ENCODE measurements at places on chromosomes 7 and 10.

GRCh38 chr7:143954135-143954534, 509 bp upstream of the OR2F1 start:
- no peaks in the 10 kb centered on the region for H3K4me1 ChIP-seq
- no peaks in the 10 kb centered on the region for H3K27me3 ChIP-seq
- no peaks in the 10 kb centered on the region for H3K36me3 ChIP-seq

DNA sequence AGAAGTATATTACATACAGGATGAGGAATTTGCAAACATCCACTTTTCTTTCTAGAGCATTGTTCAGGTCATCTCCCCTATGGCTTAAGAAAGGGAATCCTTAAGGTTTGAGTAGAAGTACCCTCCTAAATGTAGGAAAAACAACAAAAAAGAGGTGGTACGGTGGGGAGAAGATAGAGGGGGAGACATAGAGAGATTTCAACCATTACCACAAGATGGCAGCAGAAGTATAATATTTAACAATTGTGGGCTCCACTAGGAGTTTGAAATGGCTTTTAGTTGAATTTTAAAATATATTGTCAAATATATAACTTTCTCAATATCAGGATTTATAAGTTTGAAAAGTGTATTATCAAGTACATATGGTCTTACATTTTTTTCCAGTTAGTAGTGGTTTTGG, 72.7 kb upstream of the PRKG1 start:
- H3K36me3 ChIP-seq = no peaks in the 10 kb centered on the region
- H3K4me1 ChIP-seq = no peaks in the 10 kb centered on the region
- no peak overlapping the region for H3K4me3 ChIP-seq
- DNase-seq = peak; percentile 48

- no peak for DNase-seq
- no peak overlapping the region for H3K27ac ChIP-seq
- H3K27me3 ChIP-seq = no peaks in the 10 kb centered on the region
- peaks cover 7% of the 10 kb centered on the region for H3K4me1 ChIP-seq
Observed at GRCh38 chr7:2299870-2300512, 14.2 kb downstream of the SNX8 start.

DNA sequence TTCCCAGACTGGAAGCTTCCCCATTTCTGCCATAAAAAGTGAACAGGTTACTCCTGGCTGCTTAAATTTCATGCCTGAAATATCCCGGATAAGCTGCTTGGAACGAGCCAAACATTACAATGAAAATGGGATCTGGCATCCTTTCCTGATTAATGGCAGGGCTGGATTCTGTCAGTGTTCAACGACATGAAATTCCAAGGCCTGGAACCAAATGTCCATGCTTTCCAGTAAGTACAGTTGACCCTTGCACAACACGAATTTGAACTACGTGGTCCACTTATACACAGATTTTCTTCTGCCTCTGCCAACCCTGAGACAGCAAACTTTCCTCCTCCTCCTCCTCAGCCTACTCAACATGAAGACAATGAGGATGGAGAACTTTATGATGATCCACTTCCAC, 65.4 kb downstream of the SGMS1 start:
- no peak overlapping the region for H3K4me3 ChIP-seq
- H3K27ac ChIP-seq = no peak overlapping the region
- no peaks in the 10 kb centered on the region for H3K36me3 ChIP-seq

DNA sequence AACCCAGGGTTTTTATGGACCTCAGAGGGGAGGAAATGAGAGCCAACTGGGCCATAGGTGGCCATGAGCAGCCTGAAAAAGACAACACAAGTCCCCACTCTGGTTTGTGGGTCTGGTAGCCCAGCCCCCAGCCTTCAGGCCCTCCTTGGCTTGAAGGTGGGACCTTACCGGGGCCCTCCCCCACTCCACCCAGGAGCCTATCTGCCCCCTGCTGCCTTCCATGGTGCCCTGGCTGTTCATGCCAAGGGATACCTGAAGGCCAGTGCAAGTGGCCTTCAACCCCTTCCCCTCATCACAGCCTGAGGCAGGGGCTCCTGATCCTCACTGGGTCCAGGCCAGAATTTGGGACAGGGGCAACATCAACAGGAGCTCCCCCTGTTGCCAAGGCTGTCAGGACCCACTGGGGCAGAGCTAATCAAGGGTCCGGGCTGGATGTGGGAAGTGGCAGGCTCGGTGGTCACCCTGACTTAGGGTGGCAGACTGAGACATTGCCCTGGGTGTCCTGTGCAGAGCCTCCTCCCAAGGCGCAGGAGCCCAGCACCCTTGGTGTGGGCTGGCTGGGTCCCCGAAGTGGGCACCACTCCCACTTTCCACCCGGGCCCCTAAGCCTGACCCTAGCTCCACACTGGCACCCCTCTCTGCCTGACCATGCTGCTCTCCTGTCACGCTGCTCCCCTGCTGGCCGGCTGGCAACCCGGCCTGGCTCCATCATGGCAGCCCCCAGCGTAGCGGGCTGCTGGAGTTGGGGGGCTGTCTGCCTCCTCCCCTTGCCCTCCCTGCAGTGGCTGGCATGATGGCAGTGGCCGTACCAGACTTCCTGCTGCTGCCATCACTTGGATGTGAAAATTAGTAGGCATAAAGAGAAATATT, 6.4 kb downstream of the WDFY4 start:
- DNase-seq = no peak
- no peak overlapping the region for H3K4me3 ChIP-seq
- no peak overlapping the region for H3K27ac ChIP-seq
- H3K36me3 ChIP-seq = no peaks in the 10 kb centered on the region
- no peaks in the 10 kb centered on the region for H3K27me3 ChIP-seq
- H3K4me1 ChIP-seq = no peaks in the 10 kb centered on the region

All from hepatocyte (in vitro differentiated cells).